ENCODE measurements at places on chromosomes 1 and 21. TPM values are rescaled to one million over a fixed set of nuclear protein-coding genes. Genes with fewer than 3 reads are reported as not detected.

The CD58 gene
- polyA plus RNA-seq: 12.3 TPM

The HTR1D gene
- not detected for polyA plus RNA-seq

The RNU1-3 gene
- polyA plus RNA-seq: not detected

The MPL gene
- polyA plus RNA-seq: not detected

The IL10 gene
- not detected for polyA plus RNA-seq

The GNG12 gene
- not detected for polyA plus RNA-seq

The GSTM1 gene
- 10.7 TPM for polyA plus RNA-seq

The FAM3B gene
- polyA plus RNA-seq: 0.09 TPM

The GPR153 gene
- 0.04 TPM for polyA plus RNA-seq

The COL8A2 gene
- polyA plus RNA-seq: not detected

The MANEAL gene
- polyA plus RNA-seq: 1.1 TPM

The PDC gene
- polyA plus RNA-seq: not detected

The TSTD1 gene
- 295 TPM for polyA plus RNA-seq

The TIMM17A gene
- polyA plus RNA-seq: 40.7 TPM

The PLEKHN1 gene
- polyA plus RNA-seq: 0.36 TPM

The TNFRSF4 gene
- 1.9 TPM for polyA plus RNA-seq

The LENEP gene
- polyA plus RNA-seq: not detected

The PTPN22 gene
- polyA plus RNA-seq: 14.3 TPM

The TNFAIP8L2 gene
- 9.1 TPM for polyA plus RNA-seq

The LAX1 gene
- polyA plus RNA-seq: 7.9 TPM

The AMY1A gene
- not detected for polyA plus RNA-seq

The SMIM12 gene
- 22.2 TPM for polyA plus RNA-seq

The KIFAP3 gene
- polyA plus RNA-seq: 4.6 TPM

The S100A1 gene
- polyA plus RNA-seq: not detected

The CAPN8 gene
- not detected for polyA plus RNA-seq

The LCE1F gene
- not detected for polyA plus RNA-seq

The TCHH gene
- polyA plus RNA-seq: not detected

The RNF186 gene
- polyA plus RNA-seq: not detected

The RAB42 gene
- not detected for polyA plus RNA-seq

The ELF3 gene
- polyA plus RNA-seq: 1.6 TPM

The MFAP2 gene
- not detected for polyA plus RNA-seq

The ROR1 gene
- 0.46 TPM for polyA plus RNA-seq

The ATP1A4 gene
- polyA plus RNA-seq: 0.12 TPM

The ZNF670 gene
- polyA plus RNA-seq: 0.86 TPM

The DMRTA2 gene
- polyA plus RNA-seq: not detected

The FCAMR gene
- polyA plus RNA-seq: not detected

The FAM167B gene
- polyA plus RNA-seq: 1.8 TPM

The LYPD8 gene
- polyA plus RNA-seq: not detected

The S100B gene
- 0.24 TPM for polyA plus RNA-seq

The DCDC2B gene
- polyA plus RNA-seq: not detected

The SHE gene
- 0.01 TPM for polyA plus RNA-seq

The HES2 gene
- polyA plus RNA-seq: not detected

Data from B cell (primary cell).